ENCODE measurements at places on chromosomes 6 and 20.

GRCh38 chr6:164014346-164015087 lies 600.0 kb downstream of the QKI start:
- DNase-seq, result no peak

DNA sequence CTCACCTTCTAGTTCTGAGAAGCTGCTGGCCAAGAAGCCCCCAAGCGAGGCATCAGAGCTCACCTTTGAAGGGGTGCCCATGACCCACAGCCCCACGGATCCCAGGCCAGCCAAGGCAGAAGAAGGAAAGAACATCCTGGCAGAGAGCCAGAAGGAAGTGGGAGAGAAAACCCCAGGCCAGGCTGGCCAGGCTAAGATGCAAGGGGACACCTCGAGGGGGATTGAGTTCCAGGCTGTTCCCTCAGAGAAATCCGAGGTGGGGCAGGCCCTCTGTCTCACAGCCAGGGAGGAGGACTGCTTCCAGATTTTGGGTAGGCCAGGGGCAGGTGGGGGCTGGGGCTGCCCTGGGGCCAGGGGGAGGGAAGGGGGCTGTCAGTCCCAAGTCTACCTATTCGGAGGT lies 2.3 kb downstream of the MYLK2 start:
- no peak for DNase-seq

GRCh38 chr6:143515061-143515760 lies 3.7 kb upstream of the FUCA2 start:
- DNase-seq, result no peak

DNA sequence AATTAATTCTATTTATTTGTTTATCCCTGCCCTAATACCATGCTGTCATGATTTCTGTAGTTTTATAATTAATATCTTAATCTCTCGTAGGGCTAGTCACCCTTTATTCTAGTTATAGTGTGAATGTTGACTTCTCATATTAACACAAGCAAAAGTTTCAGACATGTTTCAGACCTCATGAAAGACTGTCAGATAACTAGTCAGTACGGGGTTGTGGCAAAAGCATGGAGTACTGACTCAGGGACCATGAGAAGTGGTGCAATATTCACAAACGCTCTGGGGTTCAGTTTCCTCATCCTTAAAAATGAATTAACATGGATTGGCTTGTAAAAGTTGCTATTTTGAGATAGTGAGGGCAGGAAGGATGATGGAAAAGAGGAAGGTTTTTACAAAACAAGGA lies 148.9 kb downstream of the TMEM200A start:
- DNase-seq, result no peak

- DNase-seq, result no peak
Observed at GRCh38 chr6:129619579-129620233, 90.3 kb downstream of the ARHGAP18 start.

- no peak for DNase-seq
Observed at GRCh38 chr6:166308033-166308768, at the start of gene PRR18. TSS of gene PRR18 (minus strand) at chr6:166308392. CDS start at chr6:166308142, 250 bp downstream.

DNA sequence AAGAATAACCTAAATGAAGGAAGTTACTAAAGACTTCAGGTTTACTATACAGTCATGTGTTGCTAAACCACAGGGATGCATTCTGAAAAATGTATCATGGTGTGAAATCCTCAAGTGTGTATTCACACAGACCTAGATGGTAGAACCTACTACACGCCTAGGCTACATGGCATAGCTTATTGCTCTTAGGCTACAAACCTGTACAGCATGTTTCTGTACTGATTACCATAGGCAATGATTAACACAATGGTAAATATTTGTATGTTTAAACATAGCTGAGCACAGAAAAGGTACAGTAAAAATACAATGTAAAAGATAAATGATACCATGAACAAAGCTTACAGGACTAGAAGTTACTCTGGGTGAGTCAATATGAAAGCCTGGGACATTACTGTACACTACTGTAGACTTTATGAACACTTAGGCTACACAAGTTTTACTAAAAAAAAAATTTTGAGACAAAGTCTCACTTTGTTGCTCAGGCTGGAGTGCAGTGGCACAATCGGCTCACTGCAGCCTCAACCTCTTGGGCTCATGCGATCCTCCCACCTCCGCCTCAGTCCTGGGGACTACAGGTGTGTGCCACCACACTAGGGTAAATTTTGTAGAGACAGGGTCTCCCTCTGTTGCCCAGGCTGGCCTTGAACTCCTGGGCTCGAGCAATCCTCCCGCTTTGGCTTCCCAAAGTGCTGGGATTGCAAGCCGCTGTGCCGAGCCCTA lies 36.0 kb downstream of the ADNP start:
- no peak for DNase-seq

DNA sequence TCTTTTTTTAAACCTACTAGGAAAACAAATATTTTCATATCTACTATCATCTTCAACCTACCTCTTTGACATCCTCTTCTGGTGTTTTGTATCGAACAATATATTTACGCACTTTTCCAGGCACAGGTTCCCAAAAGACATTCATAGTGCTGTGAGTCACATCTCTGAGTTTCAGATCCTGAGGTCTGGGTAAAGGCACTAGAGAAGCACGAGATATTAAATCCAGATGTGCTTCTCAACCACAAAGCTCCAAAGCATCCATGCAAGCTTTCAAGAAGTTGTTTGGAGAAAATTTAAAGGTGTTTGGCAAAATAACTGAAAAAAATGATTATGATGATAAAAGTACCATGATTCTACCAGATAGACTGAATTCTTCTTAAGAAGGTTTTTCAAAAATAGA lies 62.7 kb downstream of the COL12A1 start:
- no peak for DNase-seq

GRCh38 chr6:107061125-107062020 lies 33.4 kb downstream of the MTRES1 start:
- DNase-seq, result no peak

- no peak for DNase-seq
Observed at GRCh38 chr6:13331516-13332348, 3.4 kb upstream of the TBC1D7 start.

DNA sequence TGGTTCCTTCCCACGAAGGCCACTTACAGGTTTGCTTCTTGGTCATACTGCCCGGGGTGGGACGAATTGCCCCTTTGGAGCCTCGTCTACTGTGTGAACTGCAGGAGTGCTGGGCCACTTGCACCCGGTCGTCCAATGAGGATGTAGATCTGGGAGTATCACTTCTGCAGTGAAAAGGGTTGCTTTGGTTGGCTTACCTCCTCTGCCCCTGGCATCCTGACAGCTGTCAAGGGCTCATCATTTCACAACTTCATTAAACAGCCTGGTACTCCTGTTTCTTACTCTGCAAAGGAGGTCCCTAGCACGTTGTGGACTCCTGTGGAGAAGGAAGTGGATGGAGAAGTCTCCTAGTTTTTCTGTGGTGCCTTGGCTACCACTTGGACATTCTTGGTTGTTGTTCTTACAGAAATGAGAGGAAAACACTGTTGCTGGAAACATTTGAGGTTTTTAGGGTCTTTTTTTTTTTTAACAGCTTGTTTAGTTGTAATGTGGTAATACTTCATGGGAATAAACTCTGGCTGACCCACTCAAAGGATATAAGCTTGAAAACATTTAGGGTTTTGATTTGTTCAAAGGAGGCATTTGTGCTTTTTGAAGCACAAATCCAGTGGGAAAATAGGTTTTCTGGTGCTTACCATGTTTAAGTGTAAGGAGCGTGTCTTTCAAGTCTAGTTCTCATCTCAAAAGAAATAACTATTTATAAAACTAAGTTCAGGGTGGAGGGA lies 60.7 kb downstream of the AKAP12 start:
- no peak for DNase-seq

DNA sequence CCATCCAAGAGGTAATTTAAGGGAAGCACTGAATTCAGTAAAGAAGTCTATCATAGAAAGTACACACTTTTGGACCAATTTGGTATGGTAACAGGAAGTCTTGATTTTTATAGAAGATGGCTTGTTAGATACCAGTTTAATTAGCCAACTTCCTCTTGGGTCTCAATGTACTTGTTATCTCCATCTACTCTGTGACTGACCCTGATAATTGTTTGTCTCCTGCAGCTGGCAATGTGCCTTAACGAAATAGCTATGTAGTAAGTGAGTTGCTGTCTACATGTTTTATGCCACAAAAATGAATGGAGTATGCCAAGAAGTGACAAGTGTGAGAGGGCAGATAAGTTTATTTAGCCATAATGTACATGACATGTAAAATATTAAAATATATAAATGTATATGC lies 410.5 kb upstream of the MAN1A1 start:
- no peak for DNase-seq

DNA sequence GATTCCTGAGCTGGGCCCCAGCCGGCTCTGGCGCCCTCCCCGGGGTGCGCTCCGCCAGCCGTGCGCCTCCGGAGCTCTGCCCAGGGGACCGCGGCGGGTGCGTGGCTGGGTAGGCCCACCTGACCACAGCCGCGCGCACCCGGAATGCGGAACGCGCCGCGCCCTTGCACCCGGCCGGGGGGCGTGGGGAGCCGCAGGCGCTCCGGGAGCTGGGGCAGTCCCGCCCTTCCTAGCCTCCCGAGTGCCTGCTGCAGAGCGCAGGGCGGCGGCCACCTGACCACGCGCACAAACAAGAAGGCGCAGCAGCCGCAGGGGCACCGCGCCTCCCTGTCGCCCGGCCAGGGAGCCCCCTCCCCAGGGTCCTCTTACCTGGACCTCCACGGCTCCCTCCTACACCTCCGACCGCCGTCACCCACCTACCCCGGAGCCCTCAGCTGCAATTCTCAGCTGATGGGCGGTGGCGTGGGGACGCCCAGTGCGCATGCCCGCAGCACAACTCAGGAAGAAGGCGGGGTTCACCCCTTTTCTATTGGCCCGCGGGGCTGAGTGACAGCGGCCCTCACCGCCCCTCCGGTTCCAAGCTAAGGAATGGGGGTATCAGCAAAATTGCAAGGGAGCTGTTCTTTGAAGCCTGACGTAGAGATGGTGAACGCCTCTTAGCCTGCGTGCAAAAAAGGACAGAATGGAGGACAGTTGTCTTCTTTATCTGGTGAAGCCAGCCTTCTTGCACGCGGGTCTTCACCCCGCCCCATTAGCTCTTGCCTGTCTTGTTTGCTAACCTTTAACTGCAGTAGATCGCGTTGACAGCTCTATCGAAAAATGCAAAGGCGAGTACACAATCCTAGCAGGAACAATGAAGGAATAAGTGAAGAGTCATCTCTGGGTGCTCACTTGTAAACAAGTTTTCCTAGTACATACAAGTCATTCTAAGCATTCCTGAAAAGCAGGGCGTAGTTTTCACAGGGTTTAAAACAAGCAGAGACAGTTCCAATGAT lies at the start of gene STX7:
TSS of gene STX7 (minus strand) at position 479 of the 995 bp plus-strand sequence. CDS start 9,586 bp downstream, outside the sequence.
- peak; percentile 78 for DNase-seq

DNA sequence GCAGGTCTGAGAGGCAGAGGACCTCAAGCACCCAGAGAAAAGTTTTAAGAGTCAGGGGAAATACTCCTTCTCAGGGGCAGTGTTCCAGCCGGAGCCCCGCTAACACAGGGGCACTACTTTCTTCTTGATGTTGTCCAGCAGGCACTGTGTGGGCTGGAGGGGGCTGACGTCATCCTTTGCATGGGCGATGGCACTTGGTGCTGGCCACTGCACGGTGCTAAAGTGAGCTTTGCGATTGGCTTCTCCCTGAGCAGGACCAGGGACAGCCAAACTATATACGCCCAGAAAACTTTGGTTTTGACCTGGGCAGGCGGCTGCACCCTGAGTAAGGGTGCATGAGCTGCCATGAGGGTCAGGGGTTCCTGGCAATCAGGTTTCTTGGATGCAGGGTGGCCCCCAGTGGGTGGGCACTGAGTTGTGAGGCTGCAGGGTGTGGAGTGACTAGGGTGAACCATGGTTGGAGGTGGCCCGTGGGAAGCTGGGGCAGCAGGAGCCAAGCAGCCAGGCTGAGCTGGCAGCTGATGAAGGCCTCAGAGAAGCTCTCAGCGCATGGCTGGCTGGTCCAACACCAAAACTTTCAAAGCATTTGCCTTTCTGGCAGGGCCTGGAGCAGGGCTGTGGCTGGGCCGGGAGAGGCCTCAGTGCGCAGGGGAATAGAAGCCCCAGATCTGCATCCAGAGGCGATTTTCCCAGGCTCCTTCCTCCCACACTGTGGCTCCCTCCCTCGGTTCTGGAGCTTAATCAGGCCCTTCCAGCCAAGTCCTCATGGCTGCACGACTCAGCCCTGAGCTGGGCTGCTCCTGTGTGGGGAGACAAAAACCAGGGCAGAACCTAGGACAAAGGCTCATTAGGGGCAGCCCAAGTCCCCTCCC lies 18.3 kb downstream of the MRPS18A start:
- no peak for DNase-seq

DNA sequence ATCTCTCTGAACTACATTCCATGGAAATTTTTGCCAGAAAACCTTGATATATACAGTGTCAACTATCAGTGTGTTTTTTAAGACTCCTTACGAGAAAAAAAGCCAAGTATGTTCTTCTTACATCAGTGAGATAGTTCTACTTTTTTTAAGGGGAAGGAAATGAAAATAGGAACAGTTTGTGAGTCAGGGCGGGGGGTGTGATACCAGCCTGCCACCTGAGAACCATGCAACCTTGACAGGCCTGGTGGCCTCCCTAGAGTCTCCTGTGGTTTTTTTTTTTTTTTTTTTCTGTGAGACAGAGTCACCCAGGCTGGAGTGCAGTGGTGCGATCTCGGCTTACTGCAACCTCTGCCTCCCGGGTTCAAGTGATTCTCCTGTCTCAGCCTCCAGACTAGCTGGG lies 96.3 kb upstream of the GCM1 start:
- peak; percentile 6 for DNase-seq

DNA sequence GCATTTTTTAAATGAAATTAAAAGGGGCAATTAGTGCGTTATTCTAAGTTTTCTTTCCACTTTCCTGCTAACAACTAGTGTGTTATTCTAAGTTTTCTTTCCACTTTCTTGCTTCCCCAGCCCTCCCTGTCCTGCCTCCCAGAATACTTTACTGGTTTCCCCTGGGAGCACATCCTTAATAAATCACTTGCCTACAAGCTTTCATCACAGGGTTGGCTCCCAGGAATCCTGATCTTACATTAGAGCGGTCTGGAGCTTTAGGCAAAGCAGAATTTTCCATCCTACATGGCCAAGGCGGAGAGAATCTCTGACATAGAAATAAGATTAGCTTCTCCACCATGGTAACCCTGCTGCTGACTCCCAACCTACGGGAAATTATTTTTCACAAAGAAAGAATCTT lies 150.4 kb downstream of the BFSP1 start:
- DNase-seq, result no peak

- no peak for DNase-seq
Observed at GRCh38 chr20:58408603-58409246, 19.7 kb downstream of the VAPB start.

- DNase-seq, result no peak
Observed at GRCh38 chr6:160106701-160107100, 14.9 kb upstream of the SLC22A1 start.

GRCh38 chr6:106453756-106454367 lies 93.3 kb downstream of the CRYBG1 start:
- DNase-seq, result no peak

GRCh38 chr20:37991157-37991866 lies 41.9 kb downstream of the TTI1 start:
- no peak for DNase-seq

- DNase-seq, result no peak
Observed at GRCh38 chr6:7587631-7588100, 2.3 kb upstream of the SNRNP48 start.

DNA sequence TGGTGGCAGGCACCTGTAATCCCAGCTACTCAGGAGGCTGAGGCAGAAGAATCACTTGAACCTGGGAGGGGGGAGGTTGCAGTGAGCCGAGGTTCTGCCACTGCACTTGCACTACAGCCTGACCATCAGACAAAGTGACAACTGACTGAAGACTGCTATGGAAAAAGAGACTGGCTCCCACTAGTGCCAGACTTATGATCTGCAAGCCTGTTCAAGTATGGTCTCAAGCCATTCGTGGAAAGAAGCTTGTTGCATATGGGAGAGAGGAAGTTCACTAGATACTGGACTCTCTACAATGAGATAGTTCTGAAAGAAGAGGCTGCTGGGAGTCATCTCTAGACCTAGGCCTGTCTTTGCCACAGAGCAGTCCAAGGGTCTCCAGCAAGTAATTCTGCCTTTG lies 26.7 kb downstream of the MDN1 start:
- DNase-seq, result no peak
